HT1080 (cell line): ENCODE measurements at places on chromosomes 4 and X.

DNA sequence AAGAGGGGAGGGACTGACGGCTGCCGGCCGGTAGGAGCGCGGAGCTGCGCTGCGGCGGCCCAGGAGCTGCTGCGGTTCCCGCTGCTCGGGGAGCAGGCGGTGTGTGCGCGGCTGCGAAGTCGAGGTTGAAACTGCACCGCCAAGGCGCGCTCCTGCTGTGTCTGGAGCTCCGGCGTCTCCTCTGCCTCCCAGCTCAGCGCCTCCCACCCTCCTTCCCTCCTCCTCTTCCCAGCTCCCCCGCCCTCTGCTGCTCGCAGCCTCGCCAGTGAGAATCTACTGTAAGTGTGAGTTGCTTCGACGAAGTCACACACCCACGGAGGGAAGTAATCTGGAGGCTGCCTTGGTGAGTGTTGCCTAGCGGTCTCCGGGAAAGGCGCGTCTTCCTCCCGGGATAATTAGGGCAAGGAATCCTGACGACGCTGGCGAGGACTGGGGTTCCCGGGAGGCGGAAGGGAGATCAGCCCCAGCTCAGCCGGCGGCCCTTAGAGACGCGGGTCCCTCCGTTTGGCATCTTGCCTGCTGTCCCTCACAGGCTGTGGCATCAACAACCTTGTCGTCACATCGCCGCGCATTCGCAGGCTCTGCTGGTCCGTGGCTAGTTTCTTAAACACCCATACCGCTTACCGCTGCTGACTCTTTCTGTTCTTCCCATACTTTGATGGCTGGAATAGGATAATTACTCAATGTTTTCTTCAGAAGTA lies at the start of gene EPHA5:
Gene EPHA5 (minus strand): TSS at position 159 of the 701 bp plus-strand sequence. CDS start 747 bp downstream, outside the sequence.
- DNase-seq, result no peak

DNA sequence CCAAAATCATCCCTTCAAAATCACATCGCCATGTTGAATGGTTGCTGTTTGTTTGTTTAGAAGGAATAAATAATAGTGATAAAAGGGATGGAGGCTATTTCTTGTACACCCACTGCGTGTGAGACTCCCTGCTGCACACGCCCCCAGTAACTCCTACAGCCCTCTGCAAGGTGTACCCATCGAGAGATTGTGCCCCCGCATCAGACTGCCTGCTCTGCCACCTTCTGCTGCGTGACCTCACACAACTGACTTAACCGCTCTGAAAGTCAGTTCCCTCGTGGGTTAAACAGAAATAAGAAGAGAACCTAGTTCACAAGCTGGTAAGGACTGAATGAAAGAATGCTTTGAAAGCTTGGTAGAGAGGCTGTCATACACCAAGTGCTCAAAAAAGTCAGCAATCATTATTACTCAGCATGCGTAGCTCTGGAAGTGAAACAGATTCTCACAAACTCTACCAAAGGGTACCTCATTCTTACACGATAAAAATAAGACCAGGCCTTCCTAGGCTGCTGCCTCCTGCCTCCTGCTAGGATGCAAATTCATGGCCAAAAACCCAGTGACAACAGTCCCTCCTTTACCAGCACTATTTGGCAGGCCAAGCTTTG lies 147.1 kb downstream of the CPEB2 start:
- DNase-seq, result no peak

- DNase-seq, result no peak
Observed at GRCh38 chrX:154780968-154781367, 18.3 kb downstream of the DKC1 start.

DNA sequence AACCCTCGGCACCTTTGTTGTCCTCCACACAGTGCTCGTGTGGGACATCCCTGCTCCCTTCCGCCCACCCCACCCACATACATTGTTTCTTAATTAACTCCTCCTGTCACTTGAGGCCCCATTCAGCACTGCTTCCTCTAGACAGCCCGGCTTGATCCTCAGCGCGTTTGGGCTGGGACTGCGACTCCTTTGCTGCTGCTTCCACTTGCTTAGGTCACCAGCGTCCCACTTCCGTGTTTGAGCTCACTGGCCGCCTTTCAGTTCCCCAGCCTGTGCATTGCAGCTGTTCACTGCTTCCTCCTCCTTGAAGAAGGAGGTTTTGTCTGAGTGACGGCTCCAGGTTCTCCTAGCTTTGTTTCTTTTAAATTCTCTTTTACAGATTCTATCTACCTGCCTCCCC lies 16.1 kb downstream of the RNF4 start:
- DNase-seq, result no peak

- DNase-seq, result peak; percentile 34
Observed at GRCh38 chr4:138039010-138039409, 203.1 kb downstream of the SLC7A11 start.

GRCh38 chrX:41384051-41384705 lies 50.2 kb downstream of the DDX3X start:
- peak; percentile 68 for DNase-seq

- no peak for DNase-seq
Observed at GRCh38 chrX:2502120-2502667, 1.4 kb upstream of the DHRSX start.

- no peak for DNase-seq
Observed at GRCh38 chr4:76035141-76035540, 729 bp downstream of the CXCL11 start.

DNA sequence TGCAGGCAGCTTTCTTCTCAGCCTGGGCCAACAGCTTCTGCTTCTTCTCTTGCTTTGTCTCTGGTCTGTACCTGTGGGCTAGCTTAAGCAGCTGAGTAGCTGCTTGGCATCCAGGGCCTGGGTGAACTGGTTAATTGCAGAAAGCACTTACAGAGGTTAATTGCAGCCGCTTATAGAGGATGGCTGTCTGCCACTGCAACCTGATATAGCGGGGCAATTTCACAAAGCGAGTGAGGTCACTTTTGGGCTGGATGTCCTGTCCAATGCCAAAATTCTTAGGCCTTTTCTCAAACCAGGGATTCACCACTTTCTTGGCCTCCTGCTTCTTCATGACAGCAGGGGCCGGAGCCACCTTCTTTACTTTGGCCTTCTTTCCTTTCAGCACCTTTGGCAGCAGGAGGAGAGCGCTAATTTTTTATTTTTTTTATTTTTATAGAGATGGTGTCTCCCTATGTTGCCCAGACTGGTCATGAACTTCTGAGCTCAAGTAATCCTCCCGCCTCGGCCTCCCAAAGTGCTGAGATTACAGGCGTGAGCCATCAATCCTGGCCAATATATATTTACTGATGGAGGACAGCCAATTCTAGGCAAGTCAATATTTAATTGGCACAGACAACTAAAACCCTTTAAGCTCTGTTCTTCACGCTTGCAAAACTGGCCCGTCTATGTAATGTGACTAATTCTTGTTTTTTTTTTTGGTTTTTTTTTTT lies 61.0 kb downstream of the ENOPH1 start:
- no peak for DNase-seq

GRCh38 chr4:27000820-27001219 lies 140.2 kb downstream of the STIM2 start:
- DNase-seq, result no peak

GRCh38 chr4:116880625-116881024 lies 204.8 kb downstream of the TRAM1L1 start:
- no peak for DNase-seq

DNA sequence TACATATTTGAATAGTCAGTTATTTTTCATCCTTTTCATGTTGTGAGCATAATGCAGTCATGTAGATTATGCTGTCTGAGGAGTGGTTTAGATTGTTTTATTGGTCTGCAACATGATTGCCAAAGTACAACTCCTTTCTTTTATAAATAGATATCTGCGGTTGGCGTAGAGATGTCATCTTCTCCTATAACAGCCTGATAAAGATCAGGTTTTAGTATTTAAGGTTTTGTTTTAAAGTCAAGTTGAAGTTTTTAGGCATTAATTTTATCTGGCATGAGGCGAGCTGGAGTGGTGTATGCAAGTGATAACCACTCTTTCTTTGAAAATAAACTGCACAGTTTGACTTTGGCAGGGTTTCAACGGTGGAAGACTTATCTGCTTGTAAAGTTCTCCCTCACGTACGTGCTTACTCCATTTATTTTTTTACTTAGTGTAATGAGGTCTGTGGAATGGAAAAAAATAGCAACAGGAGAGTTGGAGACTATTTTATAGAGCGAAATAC lies 126.3 kb downstream of the FBXO8 start:
- DNase-seq, result no peak

- DNase-seq, result no peak
Observed at GRCh38 chr4:176102414-176103063, 36.9 kb downstream of the WDR17 start.

- DNase-seq, result no peak
Observed at GRCh38 chr4:10704430-10704810, 19.9 kb upstream of the CLNK start.

- no peak for DNase-seq
Observed at GRCh38 chr4:83109480-83110222, 4.9 kb downstream of the PLAC8 start.

GRCh38 chr4:76658231-76659102 lies 223.4 kb downstream of the SHROOM3 start:
- peak; percentile 78 for DNase-seq

GRCh38 chr4:13413729-13414437 lies 70.3 kb downstream of the RAB28 start:
- DNase-seq, result no peak

DNA sequence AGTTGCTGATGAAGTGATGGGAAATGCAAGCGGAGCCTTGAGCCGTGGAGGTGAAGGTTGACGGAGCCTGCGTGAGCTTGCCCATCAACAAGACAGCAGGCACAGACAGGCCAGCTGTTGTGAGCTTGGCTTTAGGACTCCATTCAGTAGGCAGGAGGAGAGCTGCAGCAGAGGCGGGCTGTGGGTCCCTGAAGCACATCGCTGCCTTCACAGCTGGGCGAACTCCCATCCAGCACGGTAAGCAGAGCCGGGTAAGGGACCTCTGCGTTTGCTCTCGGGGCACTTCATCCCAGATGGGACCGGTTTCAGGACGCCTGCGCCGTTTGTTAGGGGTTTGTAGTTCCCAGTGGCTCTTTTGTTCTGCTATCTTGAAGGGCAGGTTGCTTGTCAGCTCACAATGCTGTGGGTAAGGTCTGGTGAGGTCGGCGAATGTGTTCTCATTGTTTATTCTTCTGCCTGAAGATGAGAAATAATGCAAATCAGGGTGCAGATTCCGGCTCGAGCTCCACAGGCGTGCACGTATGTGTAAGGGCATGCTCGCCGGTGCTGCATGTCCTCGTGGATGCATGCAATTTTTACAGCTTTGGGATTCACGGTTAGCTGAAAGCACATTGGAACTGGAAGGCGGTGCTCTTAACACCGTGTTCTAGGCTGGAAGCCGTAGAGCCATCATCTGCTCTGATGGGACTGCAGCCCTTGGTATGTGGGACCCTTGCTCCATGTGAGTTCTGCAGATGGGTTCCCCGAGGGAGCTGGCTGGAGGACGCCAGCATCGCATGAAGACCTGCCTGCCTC lies 54.6 kb upstream of the CLDN34 start:
- no peak for DNase-seq

DNA sequence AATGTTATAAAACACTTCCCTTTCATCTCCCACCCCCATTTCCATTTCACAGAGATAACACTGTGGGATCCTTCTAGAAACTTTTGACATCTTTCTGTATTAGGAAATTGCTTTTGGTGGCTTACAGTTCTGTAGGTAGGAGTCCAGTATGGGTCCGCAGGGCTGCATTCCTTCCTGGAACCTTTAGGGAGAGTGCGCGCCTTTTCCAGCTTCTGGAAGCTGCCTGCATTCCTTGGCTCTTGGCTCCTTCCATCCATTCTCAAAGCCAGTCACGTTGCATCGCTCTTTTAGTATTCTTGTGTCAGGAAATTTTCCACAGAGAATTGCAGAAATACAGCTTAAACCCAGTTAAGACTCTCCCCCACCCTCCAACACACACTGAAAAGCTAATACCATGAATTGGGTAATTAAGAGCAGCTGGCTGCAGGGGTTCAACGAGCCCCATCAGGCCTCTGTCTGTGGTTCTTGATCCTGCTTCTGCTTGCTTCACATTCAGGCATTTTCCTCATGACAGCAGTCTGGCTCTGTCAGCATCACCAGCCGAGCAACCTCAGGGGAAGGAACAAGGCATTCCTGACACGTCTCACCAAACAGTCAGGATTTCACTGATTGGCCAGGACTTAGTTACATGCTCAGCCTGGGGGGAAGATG lies 48.8 kb downstream of the SEPTIN11 start:
- DNase-seq, result no peak

- no peak for DNase-seq
Observed at GRCh38 chr4:93827272-93827947, 1.1 kb upstream of the ATOH1 start.

GRCh38 chr4:24226667-24227066 lies 336.8 kb upstream of the PPARGC1A start:
- no peak for DNase-seq

DNA sequence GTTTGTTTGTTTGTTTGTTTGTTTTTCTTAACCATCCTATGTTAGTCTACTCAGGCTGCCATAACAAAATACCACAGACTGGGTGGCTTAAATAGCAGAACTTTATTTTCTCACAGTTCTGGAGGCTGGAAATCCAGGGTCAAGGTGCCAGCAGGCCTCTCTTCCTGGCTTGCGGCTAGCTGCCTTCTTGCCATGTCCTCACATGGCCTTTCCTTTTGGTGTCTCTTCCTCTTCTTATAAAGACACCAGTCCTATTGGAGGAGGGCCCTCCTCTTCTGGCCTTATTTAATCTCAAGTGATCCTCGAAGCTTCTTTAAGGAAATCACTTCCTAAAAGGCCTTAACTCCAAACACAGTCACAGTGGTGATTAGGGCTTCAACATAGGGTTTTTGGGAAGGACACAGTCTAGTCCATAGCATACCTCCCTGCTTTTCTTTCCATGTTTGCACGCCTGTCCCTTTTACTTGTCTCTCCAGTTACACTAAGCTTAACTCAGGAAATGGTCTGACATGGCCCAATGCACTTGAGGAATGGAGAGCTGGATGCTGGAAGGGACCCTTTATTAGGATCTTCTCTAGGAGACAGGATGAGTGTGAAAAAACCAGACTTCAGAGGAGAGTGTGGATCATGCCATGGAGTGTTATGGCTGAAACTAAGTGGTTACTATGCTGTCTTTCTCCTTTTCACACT lies 36.0 kb upstream of the MGST2 start:
- DNase-seq, result no peak

GRCh38 chr4:6732441-6733357 lies 16.7 kb downstream of the BLOC1S4 start:
- peak; percentile 69 for DNase-seq

- peak; percentile 74 for DNase-seq
Observed at GRCh38 chrX:154398668-154399526, 720 bp downstream of the RPL10 start.

GRCh38 chr4:102624505-102624904 lies 123.3 kb downstream of the NFKB1 start:
- DNase-seq, result no peak

GRCh38 chr4:124455671-124456070 lies 256.9 kb downstream of the ANKRD50 start:
- DNase-seq, result no peak
